Stimulated activated CD8-positive, alpha-beta memory T cell treated with anti-CD3 and anti-CD28 coated beads, Interleukin-7, amount 100 ng/mL, for 48 hours (primary cell): ENCODE measurements at places on chromosomes 4 and X.

DNA sequence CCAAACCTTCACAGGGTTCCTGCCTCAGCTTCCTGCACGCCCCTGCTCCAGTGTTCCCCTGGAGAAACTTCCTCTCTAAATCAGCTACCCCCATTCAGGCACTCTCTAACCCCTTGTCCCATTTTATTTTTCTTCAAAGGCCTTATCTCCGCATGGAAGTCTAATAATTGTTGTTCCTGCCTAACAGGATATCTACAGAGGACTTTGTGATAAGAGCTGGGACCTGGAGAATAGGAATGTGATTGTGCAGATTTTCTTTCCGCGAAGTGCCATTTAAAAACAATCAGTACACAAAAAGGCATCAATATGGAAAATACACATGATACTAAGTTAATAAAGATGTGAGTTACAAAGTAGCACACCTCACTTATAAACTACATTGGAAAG is 32.6 kb downstream of the LDB2 start:
- DNase-seq, result no peak

- no peak for DNase-seq
Observed at GRCh38 chr4:118557298-118557851, 127.8 kb upstream of the METTL14 start.

GRCh38 chr4:144621681-144622080 is 24.3 kb upstream of the HHIP start:
- no peak for DNase-seq

GRCh38 chr4:138542191-138542776 is 300.1 kb upstream of the SLC7A11 start:
- no peak for DNase-seq

GRCh38 chr4:54861201-54861600 is 203.4 kb downstream of the KIT start:
- no peak for DNase-seq
